Stimulated activated CD8-positive, alpha-beta memory T cell treated with anti-CD3 and anti-CD28 coated beads, Interleukin-15, amount 100 ng/mL, for 4 hours (primary cell): ENCODE measurements at places on chromosomes 3 and 15.

DNA sequence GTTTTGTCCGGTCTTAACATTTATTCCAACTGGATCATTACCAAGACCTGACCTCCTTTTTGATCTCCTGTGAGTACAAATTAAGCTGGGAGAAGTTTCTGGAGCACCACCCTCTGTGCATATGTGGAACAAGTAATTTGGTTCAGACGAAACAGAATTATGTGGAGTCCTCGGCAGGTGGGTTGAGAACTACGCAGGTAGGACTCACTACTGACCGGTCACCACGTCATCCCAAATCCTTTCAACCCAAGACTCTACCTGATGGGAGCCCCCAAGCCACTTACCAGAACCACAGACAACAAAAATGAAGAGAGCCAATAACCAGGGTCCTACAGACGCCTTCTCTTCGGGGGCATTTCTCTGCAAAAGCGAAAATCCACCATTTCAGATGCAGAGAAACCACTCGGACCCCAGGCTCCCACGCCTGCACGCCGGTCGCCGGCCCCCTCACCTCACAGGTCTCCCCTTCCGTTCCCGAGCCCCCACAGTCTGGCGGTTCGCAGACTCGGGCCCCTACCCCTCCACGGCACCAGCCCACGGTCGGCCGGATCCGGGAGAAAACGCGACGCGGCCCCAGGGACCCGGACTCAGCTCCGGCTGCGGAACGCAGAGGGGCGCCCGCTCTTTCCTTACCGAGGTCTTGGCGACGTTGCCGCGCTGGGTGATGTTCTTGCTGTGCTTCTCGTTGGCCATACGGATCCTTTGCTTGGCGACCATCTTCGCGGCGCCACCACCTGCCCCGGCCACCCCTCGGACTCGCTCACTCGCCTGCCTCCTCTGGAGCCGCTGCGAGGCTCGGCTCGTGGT lies 674 bp downstream of the SERP1 start:
- peak; percentile 7 for DNase-seq

DNA sequence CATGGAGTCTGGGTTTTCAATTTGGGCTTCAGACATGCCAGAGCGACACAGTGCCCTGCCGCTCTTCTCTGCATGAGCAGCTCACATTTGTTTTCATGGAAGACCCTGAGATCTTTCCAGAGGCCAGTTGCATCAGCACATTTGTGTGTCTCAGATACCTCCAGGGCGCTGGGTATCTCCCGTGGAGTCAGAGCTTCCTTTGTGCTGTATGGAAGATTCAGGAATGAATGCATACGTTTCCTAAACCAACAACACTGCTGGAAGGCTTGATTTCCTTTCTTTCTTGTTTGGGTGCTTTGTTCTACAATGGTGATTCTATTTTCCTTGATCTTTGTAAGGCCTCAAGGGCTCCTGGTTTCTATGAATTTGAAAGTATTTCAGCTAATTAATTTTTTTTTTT lies 106.5 kb downstream of the CACNA2D3 start:
- no peak for DNase-seq

DNA sequence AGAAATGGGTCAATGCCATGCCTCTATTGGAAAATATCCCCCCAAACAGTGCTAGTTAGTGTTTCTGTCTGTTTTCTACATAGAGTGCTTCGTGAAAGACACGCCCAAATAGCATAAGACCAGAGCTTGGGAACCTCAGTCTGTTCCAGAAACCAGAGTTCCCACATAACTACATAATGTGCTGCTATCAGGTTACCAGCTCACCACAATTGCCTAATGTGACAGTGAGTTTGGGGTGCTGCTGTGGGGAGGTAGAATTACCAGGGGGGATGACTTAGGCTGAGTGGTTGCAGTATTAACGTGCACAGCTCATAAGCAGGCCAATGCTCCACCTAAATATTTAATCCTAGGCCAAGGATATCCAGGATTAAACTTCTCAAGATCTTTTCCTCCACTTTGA lies 39.2 kb downstream of the DUT start:
- DNase-seq = no peak

- no peak for DNase-seq
Measured at GRCh38 chr3:27201492-27201891, 167.7 kb downstream of the NEK10 start.

DNA sequence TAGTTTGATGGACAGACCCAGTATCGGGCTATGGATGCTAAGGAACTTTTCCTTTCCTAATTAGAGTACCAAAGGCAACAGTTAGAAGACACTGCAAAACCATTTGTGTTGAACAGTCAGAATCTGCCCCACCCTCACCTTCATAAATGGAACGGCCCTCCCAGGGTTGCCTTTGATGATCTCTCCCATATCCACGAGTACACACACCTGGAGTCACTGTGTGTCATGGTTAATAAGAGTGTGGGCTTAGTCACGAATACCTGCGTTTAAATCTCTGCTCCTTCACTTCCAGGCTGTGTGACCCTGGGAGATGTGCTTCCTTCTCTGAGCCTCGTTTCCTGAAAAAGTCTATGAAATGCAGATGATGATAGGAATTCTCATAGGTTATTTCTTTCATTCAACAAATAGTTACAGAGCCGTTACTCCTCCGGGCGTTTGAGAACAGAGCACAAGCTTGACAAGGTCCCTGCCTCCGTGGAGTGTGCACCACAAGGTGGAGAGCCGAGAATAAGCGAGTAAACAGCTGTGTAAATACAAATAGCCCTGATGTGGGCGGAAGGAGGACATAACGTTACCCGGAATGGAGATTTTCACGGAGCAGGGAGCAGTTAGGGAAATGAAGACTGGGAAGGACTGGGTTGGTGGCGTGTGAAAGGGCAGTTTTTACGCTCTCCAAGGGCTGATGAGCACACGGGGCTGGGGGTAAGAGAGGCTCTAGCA lies 6.7 kb downstream of the SLC51A start:
- no peak for DNase-seq
